ENCODE measurements at places on chromosomes 12 and 14. TPM values are rescaled to one million over a fixed set of nuclear protein-coding genes. Genes with fewer than 3 reads are reported as not detected.

DNA sequence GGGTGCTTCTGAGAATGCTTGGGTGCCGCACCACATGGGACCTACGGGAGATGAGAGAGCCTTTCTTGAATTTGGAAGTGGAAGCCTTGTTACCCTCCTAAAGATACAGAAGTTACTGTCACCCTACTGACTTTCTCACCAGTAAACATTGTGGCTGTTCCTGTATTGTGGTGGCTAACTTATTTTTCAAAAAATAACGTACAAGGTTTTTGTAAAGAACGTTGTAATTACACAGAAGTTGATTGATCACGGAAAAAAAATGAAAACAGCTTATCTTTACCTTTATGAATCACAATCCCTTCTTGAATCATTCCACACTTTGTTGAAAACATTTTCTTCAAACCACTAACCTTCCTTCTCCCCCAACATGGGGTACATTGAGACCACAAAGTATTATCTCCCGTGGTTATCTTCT, 22.0 kb upstream of the PPFIBP1 start:
- no peak for DNase-seq

DNA sequence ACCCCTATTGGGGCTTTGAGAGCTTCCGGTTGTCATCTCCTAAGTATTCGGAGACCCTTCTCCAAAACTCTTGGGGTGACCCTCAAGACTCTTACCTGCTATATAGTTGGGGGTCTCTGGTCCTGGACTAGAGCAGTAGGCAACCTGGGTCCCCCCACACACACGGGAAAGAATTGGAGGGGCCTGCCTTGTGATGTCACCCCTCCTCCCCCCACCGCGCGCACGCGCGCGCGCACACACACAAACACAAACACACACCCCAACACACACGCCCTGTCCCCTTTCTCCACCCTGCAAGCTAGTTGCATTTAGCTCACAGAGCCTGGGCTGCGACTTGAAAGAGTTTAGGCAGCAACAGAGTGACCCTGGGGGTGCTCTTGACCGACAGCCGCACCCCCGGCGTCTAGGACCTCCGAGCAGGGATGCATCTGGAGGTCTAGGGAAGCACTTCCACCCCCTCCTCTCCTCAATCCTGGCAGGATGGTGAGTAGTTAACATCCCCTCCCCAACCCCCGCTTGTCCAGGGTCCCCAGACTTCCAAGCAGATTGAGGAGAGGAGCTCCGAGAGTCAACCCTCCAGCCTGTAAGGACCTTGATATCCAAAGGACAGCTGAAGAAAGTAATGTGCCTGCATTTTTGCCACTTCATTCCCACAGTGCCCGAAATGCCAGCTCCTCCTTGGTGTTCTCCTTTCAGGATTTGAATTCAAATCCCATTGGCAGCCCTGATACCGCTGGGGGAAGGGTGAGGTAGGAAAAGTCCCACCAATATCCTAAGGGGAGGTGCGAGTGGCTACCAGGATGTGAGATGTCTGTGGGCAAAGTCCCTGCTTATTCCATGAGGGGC, 1.4 kb upstream of the DNAJC14 start:
- peak; percentile 72 for DNase-seq

DNA sequence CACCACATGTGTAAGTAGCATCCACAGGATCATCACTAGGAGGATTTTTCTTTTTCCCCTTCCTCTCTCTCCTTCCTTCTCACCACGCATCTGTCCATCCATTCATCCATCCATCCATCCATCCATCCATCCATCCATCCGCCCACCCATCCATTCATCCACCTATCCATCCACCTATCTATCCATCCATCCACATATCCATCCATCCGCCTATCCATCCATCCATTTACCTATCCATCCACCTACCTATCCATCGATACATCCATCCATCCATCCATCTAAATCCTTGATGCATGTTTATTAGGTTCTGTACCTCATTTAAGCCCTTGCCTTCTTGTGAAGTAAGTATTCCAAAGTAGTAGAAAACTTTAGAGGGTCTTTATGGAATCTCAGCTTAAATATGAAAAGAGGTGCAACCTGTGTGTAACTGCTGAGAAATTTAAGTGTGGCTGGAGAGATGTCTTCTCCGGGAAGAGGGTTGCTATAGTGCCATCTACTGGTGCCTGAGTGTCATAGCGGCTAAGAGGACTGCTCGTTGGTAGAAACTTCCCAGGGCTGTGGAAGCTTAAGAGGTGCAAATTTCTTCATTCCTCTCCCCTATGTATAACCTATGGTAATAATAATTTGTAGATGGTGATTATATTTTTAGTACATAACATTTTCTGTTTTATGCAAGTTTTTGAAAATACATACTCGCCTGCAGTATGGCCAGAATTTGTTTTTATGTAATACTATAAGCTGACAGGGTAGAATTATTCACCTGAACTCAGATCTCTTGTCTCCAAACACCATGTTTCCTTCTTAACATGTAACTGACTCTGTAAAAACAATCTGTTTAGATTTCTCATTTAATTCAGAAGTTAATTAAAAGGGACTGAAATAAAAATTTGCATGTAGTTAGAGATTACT, 46.0 kb downstream of the MYO1H start:
- no peak for DNase-seq

Gene CLEC1B
- not detected for total RNA-seq

Gene ANO4
- not detected for total RNA-seq
